ENCODE measurements at places on chromosomes 1 and 21. TPM values are rescaled to one million over a fixed set of nuclear protein-coding genes. Genes with fewer than 3 reads are reported as not detected.

GRCh38 chr1:99017655-99018054, 13.0 kb upstream of the PLPPR5 start:
- DNase-seq, result no peak

GRCh38 chr21:39484711-39485276, 33.0 kb downstream of the SH3BGR start:
- no peak for DNase-seq

DNA sequence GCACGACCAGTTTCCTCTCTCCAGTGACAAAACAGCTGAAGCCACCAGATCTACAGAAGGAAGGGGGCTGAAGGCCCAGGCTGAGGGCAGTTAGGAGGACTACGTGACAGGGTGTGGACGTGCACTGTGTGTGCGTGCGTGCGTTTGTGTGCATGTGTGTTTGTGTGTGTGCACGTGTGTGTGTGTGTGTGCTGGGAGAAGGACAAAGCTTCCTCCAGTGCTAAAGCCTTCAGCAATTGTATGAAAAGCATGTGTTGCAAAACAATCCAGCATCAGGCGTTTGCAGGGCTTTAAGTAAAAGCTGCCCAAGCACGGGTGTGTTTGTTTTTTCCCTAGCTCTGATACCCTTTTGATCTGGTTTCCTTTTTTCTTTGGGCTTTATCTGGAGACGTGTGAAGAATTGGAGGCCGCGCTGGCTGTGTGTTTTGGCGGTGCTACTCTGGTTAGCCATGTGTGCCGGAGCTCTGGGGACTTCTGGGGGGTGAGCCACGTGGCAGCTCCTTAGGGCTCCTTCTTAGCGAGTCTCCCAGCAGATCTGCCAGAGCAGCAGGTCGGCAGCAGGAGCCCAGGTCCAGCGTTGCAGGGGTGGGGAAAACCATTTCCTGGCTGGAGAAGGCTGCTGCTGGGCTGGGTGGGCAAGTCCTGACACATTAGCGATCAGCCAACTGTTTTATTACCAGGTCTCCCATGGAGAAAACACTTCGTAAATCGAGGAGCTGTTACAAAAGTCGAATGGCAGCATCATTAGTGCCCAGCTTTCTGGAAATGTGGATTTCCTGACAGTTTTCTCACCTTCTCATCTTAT, 73.4 kb downstream of the UCK2 start:
- no peak for DNase-seq

- DNase-seq, result no peak
These were observed 79.6 kb upstream of the AK4 start for GRCh38 chr1:65068202-65069010.

GRCh38 chr1:235292790-235293189, 35.2 kb downstream of the ARID4B start:
- no peak for DNase-seq

Gene MAN1A2
- total RNA-seq, result 127 TPM

Gene AGMAT
- 0.47 TPM for total RNA-seq

Gene TFF2
- total RNA-seq, result not detected

Gene WDR3
- total RNA-seq, result 19.3 TPM
